Activated T-helper 1 cell treated with Interleukin-2 at 50 U/mL for 16 hours (primary cell): ENCODE measurements at places on chromosomes 3 and 15.

DNA sequence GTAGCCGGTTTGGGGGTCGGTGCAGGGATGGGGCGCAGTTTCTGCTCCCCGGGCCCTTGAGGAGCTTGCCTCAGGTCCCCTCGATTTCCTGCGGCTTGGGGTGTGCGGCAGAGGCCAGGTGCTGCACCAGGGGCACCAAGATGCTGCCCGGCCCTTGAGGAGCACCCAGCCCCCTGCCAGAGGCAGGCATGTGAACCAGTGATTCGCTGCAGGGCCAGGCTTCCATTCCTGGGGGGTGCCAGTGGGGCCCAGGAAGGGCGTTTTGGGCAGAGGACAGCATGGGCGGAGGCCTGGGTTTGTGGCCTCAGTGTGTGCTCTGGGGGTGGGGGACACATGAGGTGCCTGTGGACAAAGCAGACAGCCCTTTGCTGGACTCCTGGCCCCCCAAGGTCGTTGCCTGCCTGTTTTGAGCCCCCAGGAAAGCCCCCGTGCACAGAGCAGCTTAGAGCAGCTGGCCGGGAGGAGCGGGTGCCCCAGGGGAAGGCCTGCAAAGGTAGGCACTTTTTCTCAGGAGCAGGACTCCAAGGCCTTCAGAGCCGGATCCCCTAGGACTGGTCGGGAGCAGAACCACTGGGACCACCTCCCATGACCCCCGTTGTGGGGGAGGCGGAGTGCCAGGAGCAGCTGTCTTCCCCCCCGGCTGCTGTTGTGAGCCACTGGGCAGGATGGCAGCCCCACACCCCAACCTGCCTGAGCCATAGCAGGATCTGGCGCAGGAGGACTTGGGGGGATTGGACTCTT lies 1.6 kb downstream of the PLXNA1 start:
- no peak for DNase-seq

- no peak for DNase-seq
Measured at GRCh38 chr15:54305138-54305537, 326.9 kb downstream of the UNC13C start.

DNA sequence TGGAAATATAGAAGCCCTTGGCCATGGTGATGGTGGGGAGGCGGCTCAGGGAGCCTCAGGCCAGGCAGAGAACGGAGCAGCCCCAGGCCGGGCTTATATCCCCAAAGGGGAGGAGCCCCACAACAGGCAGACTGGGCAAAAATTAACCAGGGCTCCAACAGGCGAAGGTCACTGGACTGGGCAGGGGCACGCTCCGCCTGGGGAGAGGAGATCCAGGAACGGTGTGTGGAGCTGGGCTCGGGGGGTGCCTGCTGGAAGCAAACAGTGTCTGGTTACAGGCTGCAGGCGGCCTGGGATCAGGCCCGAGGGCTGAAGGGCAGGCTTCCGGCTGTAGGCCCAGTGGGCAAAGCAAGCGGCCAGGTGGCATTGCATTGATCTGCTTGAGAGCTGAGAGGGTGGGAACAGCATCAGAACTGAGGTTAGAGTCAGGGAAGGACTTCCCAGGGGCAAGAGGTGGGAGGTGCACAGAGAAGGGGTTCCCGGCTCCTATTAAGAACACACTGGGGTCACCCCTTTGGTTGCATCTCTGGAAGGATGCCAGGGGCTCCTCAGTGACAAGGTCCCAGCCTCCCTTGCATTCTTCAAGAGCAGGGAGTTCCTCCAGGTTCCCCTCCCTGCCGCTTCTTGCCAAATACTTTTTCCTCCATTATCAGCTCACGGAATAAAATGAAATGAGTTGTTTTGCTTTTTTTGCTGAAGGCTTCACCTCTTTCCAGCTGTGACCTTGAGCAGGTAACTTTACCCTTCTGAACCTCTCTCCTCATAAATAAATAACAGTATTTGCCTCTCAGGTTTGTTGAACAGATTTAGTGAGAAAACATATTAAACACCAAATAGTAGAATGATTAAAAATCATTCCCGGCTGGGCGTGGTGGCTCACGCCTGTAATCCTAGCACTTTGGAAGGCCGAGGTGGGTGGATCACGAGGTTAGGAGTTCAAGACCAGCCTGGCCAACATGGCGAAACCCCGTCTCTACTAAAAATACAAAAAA lies 7.8 kb downstream of the ANPEP start:
- DNase-seq: no peak

DNA sequence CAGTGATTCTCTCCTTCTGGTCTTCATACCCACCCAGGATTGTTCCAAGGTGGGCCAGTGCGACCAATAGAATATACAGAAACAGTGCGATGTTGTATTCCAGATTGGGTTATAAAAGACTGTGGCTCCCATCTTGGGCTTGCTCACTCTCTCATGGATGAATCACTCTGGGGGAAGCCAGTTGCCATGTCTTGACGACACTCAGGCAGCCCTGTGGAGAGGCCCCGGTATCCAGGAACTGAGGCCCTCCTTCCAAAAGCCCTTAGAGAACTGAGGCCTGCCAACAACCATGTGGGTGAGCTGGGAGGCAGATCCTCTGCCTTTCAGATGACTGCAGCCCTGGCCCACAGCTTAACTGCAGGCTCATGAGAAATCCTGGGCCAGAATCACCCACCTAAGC lies 57.2 kb downstream of the SH3GL3 start:
- DNase-seq: no peak

- DNase-seq: no peak
Measured at GRCh38 chr15:80326270-80326669, 74.3 kb upstream of the CTXND1 start.

GRCh38 chr3:28601291-28601690 lies 252.7 kb upstream of the AZI2 start:
- DNase-seq: no peak

- DNase-seq: no peak
Measured at GRCh38 chr15:50996641-50997040, 88.2 kb downstream of the AP4E1 start.

GRCh38 chr3:107258300-107258699 lies 118.9 kb upstream of the CCDC54 start:
- no peak for DNase-seq

- no peak for DNase-seq
Measured at GRCh38 chr15:84616235-84616634, 15.4 kb downstream of the ZSCAN2 start.

- DNase-seq: no peak
Measured at GRCh38 chr3:172877011-172877410, 126.5 kb downstream of the ECT2 start.

DNA sequence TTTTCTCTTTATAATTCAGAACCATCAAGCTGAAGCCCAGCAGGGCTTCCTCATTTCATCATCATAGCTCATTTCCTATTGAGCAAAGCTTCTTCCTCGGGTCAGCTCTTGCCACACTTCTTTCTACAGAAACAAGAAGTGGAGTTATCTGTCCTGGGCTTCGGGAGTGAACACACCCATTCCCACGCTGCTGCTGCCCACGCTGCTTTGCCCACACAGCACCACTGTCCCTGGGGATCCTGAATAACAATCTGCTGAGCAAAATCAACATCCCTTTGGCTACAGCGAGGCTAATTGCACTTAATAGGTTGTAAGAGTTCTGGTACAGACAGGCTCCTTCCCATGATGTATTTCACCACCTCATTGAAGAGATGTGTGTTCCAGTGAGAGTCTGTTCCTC lies 23.7 kb downstream of the CEP19 start:
- DNase-seq: no peak

DNA sequence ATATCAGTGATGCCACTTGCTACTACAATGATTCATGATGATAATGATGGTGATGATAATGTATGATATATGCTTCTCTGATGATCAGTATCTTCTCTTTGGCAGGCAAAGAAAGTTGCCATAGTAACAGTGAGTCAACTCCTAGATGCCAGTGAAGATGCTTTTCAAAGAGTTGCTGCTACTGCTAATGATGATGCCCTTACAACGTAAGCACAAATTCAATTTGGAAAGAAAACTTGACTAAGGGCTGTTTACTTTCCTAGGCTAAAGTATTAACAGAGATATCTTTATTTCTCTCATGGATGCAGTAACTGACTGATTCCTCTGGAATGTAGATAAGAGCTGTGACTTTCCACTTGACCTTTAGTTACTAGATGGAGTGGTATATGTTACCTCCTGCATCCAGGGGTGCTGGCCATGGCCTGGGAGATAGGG lies 27.8 kb downstream of the ADGRG7 start:
- DNase-seq: no peak

DNA sequence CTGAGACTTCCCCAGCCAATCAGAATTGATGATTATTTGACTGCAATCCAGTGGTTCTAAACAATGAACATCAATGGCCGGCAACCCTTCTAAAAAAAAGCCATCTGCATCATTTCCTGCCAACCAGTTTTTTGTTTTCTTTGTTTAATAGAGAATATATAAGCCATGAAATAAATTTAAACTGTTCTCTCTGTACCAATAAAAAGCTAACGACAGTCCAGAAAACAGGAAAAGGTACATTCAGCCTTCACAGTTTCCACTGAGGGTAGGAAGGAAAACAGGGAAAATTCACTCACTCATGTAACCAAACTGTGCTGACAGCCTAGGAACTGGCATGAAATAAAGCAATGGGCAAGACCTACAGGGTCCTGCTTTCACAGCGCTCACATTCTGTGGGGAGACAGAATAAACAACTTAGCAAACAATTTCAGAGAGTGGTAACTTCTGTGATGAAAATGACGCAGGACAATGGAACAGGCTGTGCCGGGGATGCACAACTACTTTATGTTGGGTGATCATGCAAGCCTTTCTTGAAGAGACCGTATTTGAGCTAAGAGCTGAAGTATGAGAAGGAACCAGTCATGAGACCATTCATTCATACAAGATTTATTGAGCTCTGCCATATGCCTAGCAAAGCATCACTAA lies 630.1 kb downstream of the MAGI1 start:
- DNase-seq: no peak

DNA sequence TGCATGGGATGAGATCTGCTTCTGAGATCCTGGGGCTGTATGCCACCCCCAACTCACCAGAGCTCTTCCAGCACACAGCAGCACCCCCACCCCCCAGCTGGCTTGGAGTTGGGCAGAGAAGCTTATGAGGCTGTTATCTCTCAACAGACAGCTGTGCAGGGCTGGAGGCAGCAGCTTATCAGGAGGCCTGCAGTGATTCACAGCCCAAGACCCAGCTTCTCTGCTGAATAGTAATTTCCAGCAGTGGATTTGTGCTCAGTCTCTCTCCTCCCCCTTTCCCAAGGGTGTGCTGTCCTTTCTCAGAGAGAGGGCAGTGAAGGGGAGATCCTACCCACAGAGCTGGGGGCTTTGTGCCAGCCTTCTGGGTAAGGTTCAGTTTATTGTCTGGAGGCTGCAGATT lies 2.1 kb downstream of the RPP25 start:
- no peak for DNase-seq

DNA sequence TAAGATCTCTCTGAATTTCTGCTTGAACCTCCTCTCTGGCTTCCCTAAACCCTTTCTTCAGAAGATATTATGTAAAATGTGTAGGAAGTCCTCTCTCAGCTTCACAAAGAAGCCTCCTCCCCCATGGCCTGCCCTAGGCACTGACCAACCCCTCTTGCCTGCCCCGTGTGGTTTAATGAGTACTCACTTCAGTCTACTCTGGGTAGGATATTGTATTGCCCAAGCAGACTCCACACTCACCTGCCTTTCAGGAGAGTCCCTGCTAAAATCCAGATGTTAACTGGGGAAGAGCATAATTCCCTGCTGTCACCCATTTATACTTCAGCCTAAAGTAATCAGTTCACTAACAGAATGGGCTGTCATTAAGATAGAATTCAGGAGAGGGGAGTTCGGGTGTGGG lies 2.6 kb upstream of the AGBL1 start:
- no peak for DNase-seq

DNA sequence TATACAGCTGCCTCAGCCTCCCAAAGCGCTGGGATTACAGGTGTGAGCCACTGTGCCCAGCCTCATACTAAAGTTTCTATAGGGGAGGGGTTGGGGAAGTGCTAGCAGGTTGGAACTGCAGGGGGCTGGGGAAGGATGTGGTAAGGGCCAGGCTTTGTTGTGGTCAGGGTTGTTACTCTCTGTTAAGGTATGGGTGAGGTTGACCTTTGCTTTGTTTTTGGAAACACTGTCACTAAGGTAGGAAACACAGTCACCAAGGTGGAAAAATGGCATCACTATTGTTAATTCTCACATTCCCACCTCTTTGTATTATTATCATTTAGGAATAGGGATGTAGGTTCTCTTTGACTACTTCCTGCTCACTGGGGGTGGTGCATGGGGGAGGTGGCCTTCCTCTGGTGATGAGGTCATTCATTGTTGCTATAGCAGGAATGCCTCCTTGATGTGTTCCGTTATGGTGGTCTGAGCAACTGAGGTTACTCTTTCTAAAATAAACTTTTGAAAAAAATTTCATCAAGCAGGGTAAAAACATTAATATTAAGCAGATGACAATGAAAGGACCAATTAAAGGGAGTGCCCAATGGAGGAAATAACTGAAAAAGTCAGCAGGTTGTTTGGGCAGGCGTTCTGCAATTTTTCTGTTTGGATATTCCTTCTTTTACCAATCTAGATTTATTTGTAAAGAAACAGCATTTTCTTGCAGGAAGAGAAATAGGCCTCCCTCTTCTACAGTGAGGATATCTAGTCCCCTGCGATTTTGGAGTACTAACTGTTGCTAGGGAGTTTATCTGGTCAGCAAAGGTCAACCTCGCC lies 150.5 kb downstream of the WDR76 start:
- peak; percentile 2 for DNase-seq

GRCh38 chr15:39621210-39621609 lies 40.3 kb downstream of the THBS1 start:
- no peak for DNase-seq

GRCh38 chr3:137199678-137200077 lies 241.9 kb downstream of the IL20RB start:
- no peak for DNase-seq

- DNase-seq: no peak
Measured at GRCh38 chr3:54345847-54346375, 223.6 kb downstream of the CACNA2D3 start.

- DNase-seq: no peak
Measured at GRCh38 chr3:86702381-86702958, 288.5 kb downstream of the VGLL3 start.

- DNase-seq: no peak
Measured at GRCh38 chr15:100727291-100727851, 125.0 kb downstream of the ASB7 start.

GRCh38 chr3:149263856-149264255 lies 42.2 kb upstream of the CP start:
- no peak for DNase-seq

GRCh38 chr3:125123451-125124305 lies 67.9 kb upstream of the HEG1 start:
- no peak for DNase-seq
